ENCODE measurements at places on chromosomes 3 and 15.

DNA sequence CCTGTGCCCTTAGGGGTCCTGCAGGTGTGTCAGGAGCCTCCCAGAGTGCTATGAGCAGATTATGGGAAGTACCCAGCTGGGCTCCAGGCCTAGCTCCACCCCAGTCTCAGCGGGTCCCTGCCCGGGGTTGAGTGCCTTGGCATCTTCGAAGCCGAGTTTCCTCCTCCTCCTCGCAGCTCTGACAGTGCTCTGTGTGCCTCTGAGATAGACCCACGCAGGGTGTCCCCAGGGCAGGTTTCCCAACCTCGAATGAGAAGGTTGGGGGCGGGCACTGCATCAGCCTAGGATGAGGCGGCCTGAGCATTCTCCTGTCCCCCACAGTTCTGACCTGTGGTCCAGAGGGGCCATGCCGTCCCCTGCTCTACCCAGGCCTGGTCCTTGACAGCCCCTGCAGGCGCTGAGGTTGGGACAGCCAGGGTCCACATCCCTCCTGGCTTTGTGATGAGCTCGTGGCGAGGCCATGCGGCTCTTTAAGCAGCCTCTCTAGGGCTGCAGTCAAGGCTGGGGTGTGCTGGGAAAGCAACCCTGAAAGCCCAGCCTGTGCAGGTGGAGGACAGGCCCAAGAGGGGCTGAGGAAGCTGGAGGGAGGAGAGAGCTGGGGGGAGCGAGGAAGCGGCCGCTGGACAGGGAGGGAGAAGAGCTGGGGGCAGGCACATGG is 20.2 kb upstream of the SKOR1 start:
- DNase-seq = no peak

DNA sequence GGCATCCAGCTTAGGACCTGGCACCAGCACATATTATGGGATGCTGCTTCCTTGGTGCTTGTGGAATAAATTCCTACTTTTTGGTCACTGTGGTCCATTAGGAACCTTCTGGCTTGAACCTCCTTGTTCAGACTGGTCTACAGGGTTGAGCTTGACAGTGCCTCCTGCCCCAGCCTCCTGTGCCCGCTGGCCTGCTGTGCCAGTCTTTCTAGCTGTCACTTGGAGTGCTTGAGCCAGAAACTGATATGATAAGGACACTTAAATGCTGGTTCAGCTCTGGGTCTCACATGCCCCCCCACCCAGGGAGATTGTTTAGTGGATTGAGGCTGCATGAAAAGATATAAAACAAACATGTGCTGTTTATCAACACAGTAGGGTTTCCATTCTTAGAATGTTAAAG is 147.8 kb downstream of the SLCO3A1 start:
- no peak for DNase-seq

- no peak for DNase-seq
Observed at GRCh38 chr3:143165211-143165610, 45.6 kb downstream of the CHST2 start.

- DNase-seq = no peak
Observed at GRCh38 chr3:183449391-183449790, 21.0 kb upstream of the MCF2L2 start.

DNA sequence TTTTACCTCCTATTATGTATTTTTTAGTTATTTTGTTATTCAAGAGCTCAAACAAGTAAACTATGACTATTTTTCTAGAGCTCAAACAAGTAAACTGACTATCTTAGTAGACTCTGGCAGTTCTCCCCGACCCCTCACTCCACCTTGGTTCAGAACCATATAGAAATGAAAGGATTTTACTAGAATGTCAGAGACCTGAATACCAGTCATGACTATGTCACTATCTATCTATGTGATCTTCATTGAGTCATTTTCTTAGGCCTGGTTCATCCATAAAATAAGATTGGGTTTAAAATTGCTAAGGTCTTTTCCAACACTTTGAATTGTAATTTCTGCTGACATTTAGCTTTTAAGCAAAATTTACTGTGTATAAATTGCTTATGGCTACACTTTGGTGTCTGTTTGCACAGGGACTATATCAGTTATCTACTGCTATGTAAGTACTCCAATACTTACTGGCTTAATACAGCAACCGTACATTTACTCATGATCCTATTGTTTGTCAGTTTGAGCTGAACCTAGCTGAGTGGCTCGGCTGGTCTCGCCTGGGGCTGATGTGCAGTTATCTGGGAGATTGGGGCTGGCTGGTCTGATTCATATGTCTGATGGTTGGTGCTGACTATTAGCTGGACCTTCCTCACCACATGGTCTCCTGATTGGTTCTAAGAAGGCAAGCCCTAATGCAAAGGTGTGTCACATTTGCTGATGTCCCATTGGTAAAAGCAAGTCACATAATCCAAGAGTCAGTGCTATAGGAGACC is 37.0 kb downstream of the RASA2 start:
- no peak for DNase-seq

DNA sequence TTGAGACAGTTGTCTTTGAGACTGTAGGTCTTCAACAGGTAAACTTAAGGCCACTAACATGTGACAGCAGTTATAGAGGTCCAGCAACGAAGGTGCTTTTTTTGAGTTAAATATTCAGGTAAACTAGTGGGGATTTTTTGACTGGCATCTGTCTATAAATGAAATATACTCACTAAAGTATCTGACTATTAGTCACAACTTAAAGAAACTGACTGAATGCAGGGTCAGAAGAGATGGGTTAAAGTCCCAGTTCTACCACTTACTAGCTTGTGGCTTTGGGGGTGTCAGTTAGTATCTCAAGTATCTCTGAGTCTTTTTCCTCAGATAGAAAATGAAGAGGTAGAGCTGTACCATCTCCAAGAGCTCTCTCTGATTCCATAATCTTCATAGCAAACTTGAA is 18.0 kb downstream of the MIX23 start:
- no peak for DNase-seq

DNA sequence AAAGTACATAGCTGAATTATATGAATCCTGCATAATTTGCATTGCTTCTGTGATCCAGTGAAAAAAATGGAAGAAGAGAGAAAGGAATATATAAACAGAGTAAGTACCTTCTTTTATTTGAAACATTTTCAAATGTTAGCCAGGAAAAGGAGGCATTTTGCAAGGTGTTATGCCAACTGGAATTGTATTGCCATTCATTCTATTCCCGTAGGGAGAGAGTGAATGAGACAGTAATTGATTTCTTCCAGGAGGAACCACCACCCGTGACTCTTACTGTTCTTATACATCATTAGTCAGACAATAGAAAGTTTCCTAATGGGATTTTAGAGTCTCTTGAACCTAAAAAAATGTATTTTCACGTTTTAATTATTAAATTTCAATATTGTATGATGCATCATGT is 324.1 kb upstream of the ALCAM start:
- no peak for DNase-seq

DNA sequence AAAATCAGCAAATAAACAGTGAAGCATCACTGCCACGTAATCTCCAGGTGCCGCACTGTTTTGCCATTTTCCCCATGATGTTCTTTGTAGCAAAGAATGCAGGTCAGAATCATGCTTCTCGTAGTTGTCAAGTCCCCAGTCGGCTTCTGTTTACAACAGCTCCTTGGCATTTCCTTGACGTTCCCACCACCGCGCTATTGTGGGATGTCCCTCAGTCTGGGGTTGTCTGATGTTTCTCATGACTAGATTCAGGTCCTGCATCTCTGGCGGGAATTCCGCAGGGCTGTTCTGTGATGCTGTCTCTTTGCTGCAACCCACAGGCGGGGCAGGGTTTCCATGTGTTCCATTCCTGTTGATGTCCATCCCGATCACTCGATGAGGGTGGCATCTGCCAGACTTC is 117.9 kb upstream of the SMAD3 start:
- DNase-seq = no peak
